ENCODE measurements at places on chromosomes 5 and 9.

DNA sequence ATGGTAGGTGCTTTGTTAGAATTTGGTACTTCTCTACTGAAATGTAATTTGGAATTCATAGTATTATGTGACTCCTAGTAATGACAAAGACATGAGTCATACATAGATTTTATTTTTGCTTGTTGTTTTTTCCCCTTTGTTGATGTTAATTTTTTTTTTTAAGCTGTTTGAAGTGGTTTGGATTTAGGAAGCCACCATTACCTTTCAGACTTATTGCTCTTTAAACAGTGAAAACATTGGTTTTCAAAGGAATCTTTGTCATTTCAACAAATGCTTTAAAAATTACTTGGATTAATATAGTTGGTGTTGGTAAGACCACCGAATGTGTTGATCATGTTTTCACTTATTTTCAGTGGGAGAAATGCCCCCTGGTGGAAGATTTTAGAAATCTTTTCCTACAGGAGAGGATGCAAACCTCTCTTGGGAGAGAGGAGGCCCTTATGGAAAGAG is 170.1 kb upstream of the PITX1 start:
- no peak for DNase-seq

- no peak for DNase-seq
These were observed 177.2 kb upstream of the MAP3K1 start for GRCh38 chr5:56638061-56638621.

GRCh38 chr5:51286046-51286445 is 97.2 kb upstream of the ISL1 start:
- no peak for DNase-seq

DNA sequence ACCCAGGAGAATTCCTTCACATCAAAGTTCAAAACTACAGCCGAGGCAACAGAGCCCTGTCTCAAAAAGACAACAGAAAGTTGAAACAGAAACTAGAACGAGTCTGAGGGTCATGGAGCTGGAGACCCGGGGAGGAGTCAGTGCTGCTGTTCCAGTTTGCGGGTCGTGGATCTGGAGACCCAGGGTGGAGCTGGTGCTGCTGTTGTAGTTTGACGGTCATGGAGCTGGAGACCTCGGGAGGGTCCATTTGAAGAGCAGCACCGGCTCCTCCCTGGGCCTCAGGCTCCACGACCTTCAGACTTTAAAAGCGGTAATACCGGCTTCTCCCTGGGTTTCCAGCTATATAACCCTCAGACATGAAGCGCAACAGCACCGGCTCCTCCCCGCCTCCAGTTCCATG is 13.0 kb upstream of the LCN15 start:
- no peak for DNase-seq

DNA sequence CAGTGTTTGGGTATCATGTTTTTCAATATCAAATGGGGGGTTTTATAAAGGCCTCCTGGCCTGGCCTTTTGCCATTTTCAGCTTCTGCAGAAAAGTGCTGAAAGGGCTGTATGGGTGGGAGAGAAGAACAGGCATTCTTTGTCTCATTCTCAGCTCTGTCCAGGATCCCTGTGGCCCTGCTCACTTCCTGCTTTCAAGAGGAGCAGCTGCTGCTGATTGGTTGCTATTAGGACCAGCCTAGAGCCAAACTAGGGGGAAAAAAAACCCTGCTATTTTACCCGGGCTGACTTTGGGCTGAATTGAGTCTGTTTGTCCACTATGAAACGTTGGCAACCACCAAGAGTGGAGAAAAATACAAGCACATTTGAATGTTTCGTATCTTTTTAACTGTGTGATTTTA is 117.1 kb downstream of the CMYA5 start:
- DNase-seq, result no peak

DNA sequence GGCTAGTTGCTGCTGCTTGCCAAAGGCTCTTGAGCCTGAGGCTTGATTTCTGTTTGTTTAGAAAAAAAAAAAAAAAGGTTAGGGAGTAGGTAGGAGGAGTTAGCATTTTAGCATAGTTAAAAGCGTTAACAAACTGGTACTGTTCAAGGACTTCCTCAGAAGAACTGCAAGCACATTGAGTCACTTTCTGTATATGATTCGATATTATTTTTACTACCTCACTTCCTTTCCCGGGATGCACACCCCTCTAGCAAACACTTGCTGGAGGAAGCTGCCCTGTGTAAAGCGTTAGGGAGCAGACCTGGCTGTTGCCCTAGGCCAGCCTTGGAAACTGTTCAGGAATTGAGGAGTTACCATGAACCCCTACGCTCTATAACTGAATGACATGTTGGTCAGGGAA is 15.7 kb upstream of the CEP120 start:
- no peak for DNase-seq

DNA sequence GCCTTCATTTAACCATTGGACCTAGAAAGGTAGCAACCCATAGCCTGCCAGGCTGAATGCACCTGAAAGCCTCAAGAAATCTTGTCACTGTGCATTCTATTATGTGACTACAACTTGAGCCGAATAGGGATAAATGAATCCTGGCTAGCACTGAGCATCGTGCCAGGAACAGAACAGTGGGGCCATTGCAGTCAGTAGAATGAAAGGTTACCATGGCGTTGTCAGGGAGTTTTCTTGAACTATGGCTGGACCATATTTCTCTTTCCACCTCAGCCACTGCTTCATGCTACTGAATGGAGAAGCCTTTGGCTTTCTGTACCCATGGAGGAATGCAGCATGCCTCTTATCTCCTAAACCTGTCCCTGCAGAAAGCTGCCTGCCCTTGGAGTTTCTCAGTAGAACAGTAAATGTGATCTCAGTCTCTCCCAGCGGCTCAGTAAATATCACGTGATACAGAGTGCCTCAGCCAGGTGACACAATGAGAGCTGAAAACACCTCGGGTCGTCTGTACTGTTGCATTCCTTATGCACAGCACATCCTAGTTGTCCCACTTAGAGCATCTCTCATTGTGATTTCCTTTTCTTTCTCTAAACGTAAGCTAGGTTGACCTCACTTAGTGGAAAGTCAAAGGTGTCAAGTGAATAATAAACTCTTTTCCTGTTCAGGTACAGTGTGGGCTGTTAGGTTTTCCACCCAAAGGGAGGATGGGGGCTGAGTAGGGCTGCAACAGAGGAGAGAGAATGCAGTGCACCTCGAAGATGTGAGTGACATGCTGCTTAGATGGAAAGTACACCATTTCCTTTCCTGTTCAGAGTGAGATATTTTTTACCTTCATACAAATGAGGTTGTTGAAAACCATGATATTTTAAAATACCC is 115.3 kb downstream of the MACIR start:
- DNase-seq, result no peak

GRCh38 chr5:90424245-90424644 is 14.7 kb upstream of the CETN3 start:
- DNase-seq, result no peak

DNA sequence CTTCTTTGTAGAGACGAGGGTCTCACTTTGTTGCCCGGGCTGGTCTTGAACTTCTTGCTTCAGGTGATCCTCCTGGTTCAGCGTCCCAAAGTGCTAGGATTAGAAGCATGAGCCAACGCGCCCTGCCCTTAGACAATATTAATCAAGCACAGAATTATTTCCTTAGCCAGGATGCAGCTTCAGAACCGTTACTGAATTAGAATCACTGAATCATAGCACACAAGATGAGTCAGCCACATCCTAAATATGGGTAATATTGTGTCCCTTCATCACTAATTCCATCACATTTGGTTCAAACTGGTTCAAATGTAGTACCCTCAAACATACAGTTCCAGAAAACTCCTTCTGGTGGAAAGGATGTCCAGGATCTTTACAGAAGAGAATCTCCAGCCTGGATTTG is 82.7 kb downstream of the BNC2 start:
- DNase-seq, result no peak

GRCh38 chr9:129667850-129668249 is 2.4 kb downstream of the PRRX2 start:
- DNase-seq, result no peak

DNA sequence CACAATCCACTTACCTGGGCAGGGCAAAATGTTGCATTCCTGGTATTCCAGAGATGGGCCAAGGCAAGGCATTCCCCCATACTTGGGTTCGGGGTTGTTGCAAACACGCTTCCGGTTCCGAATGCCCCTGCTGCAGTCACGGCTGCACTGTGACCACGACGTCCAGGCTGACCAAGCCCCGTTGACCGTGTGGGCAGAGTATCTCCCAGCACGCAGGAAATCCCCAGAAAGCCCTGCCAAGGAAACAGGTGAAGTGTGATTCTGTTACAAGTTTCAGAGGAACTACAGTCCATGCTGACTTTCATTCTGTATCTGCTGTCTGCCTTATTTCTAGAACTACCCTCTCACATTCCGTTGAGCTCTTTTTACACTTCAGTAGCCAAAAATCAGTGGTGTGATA is 483.0 kb downstream of the SEMA5A start:
- DNase-seq, result no peak

DNA sequence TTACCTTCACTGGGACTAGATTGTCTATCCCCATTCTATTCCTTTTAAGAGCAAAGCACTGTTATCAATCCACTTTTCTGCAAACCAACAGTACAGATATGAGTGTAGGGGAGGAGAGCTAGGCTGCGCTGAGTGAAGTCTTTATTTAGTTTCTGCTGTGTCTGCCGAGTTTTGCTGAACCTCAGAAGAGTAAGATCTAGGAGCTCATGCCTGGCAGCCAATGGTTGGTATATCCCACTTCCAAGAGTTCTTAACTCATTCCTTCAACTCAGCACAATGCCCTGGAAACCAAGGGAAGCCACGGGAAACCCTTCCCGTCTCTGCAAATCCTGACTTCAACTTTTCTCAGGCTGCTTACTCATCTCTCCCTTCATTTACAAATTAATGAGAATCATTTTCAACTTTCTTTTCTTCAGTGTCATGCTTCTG is 58.0 kb upstream of the JAK2 start:
- DNase-seq, result no peak

DNA sequence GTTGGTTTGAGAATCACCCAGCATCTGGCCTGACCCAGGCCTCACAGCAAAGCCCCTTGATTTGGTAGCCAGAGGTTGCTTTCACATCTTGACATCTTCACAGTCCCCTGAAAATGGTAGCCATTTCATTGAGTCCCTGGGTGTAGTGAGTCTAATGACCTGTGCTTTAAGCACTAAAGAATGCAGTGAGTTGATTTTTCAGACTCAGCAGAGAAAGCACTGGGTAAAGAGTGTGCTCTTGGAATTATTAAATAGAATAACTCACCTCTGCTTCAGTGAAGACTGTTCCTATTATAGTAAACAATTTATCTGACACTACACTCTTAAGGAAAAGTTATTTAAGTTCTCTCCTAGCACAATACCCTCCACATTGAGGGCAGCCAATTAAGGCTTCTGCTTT is 56.2 kb downstream of the PTCD2 start:
- DNase-seq, result no peak

DNA sequence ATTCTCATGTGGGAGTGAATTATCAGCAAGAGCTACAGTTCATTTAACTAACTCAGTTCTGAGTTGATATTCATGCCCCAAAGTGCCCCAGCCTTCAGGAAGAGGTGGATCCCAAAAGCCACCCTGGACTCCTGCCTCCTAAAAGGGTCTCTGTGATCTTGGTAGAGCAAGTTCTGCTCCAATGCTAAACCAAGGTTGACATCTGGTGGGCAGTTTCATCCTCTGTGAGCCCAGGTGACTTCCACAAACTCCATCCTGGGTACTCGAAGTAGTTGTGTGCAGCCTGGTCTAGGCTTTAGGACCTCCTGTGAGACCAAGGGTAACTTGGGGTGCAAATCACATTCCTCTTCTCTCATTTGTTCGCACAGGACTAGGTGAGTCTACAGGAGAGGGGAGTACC is 816.8 kb downstream of the MTRR start:
- no peak for DNase-seq

- DNase-seq, result no peak
These were observed 1.2 kb upstream of the UBE2R2 start for GRCh38 chr9:33815781-33816180.

DNA sequence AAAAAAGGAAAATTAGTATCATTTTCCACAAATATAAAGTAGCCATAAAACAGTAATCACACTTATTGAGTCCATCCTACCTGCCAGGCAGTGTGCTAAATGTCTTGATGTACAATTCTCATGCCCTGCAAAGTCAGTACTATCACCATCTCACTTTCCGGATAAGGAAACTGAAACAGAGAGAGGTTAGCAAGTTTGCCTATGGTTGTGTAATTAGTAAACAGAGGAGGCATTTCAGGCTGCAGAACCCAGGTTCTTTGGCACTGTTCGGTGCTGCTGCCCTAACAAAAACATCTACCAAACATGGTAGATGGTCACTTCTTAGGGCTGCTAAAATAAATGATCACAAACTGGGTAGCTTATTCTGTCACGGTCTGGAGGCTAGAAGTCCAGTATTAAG is 22.6 kb downstream of the PLAC8L1 start:
- DNase-seq, result no peak

GRCh38 chr5:162474239-162474638 is 406.7 kb downstream of the GABRG2 start:
- no peak for DNase-seq

DNA sequence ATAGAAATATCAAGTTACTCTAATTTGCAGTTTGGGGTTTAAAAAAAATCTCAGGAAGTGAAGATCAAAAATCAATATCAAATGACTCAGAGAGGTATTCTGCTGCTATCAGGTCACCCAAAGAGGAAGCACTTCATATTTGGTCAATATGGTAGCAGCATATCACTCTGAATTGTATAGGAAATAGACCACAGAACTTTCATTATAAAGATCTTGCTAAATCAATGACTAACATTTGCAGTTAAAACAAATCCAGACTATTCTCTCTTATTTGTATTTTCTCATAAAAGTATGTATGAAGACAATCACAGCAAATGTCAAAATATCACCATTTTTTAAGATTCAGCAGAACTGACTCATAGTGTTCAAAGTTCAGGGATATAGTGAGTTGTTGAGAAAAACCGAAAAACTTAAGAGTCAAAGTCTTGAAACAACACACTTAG is 105.8 kb upstream of the PCSK1 start:
- no peak for DNase-seq

DNA sequence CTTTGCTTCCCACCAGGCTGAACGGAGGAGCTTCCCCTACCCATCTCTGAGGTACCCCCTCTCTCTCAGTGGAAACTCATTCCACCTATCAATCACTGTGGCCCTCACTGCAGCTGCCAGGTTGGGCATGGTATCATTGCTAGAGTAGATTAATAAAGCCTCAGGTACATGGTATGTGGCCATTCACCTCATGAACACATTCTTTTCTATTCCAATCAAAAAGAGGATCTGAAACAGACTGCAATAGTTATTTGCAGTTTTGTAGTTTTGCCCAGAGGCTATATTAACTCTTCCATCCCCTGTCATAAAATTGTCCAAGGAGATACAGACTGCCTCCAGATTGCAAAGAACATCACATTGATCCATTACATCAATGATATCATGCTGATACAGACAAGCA is 85.8 kb upstream of the MVB12B start:
- no peak for DNase-seq
